ENCODE measurements at places on chromosomes 12 and 14.

DNA sequence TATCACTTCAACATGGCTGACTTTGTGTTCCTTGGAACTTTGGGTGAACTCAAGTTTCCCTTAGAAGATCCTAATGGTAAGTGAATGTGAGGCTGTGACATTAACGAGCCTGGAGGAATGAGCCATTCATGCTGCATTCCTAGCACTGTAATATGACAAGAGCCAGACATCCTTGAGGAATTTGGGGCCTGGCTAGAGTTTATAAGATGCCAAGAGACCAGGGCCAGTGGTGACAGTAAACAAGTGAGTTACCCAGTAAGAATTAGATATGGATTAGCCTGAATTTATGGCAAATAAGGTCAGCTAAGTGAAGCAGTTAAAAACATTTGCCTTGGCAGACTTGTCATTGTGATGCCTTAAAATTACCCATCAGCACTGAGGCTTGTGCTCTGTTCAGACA is 232.4 kb downstream of the AKAP6 start:
- DNase-seq, result no peak

DNA sequence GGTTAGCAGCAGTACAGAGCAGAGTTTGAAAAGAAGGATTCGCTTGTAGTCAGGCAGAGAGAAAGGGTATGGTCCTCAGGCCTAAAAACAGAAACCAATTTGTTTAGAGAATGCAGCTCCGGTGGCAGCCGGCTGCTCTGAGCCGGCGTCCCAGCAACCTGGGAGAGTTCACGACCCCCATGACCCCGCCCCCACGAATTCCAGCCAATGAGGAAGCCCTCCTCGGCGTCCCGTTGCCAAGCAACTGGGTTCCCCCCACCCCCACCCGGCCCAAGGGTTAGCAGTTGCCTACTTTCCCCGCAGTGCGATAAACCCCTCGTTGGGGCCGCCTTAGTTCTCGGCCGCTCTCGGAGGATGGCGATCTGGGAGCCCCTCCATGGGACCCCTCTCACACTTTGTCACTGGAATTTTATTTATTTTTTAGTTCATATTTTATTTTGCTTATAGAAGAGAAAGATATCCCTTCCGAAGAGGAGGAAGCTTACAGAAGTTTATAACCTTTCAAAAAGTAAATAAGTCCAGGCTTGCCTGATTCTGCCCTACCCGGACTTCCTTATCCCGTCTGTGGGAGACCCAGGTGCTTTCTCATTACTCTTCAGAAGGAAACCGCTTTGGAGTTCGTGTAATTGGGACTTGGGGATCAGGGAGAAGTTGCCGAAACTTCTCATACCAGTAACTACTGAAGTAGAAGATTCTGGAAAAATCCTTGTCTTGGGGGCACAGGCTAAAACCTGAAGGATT is at the start of gene CCDC60:
Gene CCDC60 (plus strand): TSS at position 300 of the 741 bp plus-strand sequence. CDS start 448 bp downstream, outside the sequence.
- peak; percentile 41 for DNase-seq

DNA sequence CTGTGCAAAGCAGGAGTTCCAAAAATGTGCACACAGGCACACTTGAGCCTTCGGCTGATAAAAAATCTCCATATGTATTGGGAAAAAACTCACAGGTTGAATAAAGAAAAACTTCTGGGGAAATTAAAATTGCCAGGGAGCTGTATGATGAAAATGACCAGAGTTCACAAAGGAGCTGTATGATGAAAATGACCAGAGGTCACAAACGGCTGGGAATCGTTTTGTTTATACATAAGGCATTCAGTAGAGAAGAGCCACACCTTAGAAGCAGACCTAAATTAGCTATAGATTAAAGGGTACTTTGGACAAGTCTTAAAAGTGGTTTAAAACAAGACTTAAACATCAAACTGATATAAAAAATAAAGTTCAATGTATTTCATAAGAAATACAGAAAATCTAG is 251.7 kb upstream of the TMEM132C start:
- peak; percentile 65 for DNase-seq

GRCh38 chr12:104802208-104802607 is 155.9 kb downstream of the SLC41A2 start:
- no peak for DNase-seq

GRCh38 chr12:65925626-65926025 is 101.3 kb downstream of the HMGA2 start:
- no peak for DNase-seq

DNA sequence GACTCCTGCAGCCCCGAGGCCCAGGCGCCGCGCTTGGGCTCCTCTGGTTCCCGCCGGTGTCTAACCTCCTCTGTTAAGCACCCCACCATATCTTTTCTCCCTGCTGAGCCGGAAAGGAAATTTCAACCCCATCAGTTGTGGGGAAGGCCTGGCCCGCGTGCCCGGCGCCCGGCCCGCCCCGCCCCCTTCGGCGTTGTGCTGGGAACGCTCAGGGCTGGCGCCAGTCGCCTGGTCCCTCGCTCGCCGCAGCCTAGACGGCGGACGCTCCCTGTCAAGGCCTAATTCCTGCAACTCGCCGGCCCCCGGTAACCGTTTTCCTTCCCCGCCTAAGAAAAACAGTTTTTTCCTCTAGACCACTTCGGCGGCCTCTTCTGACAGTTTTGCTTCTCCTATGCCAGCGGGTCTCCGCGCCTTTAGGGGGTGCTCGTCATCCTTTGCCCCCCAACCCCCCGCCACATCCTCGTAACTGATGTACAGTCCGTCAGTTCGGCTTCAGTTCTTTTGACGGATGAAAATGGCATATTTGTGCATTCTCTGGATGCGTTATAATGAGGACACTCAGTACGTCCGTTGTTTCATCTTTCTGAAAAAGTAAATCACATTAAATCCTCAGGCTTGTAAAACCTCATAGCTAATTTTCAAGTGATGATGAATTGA is 506 bp upstream of the NAP1L1 start:
- DNase-seq, result no peak

GRCh38 chr12:128459067-128459466 is 192.1 kb downstream of the TMEM132C start:
- DNase-seq, result no peak

GRCh38 chr14:100416081-100416680 is 93.0 kb downstream of the SLC25A47 start:
- DNase-seq, result no peak

GRCh38 chr12:57518176-57518919 is 2.0 kb downstream of the DDIT3 start:
- DNase-seq, result no peak

DNA sequence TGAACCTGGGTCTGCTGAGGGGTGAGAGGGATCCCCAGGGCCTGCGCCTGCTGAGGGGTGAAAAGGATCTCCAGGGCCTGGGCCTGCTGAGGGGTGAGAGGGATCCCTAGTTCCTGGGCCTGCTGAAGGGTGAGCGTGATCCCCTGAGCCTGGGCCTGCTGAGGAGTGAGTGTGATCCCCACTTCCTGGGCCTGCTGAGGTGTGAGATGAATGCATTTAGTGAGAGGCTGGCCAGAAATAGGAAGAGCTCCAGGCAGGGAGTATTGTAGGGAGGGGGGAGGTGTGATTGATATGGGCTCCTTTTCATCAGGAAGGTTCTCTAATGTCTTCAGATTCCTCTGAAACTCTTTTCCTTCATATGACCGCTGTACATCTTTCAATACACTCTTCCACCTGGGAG is 43.0 kb downstream of the FAM186A start:
- no peak for DNase-seq

DNA sequence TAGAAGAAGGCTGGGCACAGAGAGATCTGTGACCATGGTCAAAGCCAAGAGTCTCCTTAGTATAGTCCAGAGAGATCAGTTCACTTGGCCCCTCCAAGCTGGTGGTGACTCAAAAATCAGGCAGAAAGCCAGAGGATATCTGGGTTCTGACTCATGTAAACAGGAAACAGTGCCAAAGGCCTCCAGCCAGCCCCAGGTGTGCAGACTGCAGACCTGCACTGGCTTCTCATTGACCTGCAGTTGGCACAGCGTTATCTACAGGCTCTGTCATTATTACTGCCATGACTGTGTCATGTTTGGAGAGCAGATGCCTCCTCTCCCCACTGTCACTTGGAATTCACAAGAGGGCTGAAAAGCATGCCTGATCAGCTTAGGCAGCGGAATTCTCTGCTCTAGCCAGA is 295.7 kb upstream of the PRKD1 start:
- DNase-seq, result peak; percentile 39

- DNase-seq, result no peak
Observed at GRCh38 chr14:90782892-90783291, 33.3 kb downstream of the TTC7B start.

DNA sequence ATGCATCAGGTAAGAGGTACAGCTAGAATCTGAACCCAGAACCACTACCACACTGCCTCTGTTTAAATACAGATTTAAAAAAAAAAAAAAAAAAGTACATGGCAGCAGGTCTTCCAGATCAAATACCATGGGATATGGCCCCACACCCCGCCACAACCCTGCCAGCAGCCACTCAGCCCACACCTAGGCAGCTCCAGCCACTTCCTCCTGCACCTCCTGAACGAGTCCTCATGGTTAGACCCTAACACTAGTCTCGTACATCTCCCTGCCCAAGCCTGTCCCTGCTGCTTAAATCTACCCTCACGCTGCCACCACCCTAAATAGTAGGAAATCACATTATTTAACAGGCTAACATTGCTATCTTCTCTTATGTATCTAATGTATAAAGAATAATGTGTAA is 12.6 kb downstream of the SETD3 start:
- DNase-seq, result no peak

DNA sequence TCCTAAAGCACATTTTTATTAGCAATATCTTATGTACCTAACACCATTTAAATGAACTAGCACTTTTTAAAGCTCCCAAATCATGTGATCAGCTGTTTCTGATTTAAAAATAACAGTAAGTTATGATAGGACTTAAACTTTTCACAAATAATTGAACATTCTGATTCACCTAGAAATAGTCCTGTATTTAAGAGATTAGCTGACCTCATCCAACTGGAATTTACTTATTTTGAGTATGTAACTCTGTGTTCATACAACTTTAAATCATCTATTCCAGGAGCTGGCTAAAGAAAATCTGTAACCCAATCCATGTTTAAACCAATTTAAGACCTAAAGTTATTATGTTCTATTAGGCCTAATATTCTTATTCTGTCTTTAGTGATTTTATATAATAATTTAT is 184.3 kb downstream of the CCDC91 start:
- no peak for DNase-seq

GRCh38 chr12:28936711-28937110 is 212.4 kb upstream of the FAR2 start:
- no peak for DNase-seq

DNA sequence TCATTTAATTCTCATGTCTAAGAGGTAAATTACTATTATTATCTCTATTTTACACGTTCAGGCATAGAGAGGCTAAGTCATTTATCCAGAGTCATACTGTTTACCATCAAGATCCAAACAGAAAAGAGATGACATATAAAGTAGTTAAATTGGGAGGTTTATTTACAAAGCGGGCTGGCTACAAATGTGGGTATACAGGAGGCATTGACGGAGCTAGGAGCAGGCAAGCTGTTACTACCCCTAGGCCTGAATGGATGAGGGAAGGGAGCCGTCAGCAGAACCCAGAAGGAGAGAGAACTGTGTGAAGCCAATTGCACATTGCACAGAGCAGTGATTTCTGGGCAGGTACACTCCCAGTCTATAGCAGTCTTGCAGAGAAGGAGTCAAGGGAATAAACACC is 39.8 kb downstream of the DACT1 start:
- no peak for DNase-seq

DNA sequence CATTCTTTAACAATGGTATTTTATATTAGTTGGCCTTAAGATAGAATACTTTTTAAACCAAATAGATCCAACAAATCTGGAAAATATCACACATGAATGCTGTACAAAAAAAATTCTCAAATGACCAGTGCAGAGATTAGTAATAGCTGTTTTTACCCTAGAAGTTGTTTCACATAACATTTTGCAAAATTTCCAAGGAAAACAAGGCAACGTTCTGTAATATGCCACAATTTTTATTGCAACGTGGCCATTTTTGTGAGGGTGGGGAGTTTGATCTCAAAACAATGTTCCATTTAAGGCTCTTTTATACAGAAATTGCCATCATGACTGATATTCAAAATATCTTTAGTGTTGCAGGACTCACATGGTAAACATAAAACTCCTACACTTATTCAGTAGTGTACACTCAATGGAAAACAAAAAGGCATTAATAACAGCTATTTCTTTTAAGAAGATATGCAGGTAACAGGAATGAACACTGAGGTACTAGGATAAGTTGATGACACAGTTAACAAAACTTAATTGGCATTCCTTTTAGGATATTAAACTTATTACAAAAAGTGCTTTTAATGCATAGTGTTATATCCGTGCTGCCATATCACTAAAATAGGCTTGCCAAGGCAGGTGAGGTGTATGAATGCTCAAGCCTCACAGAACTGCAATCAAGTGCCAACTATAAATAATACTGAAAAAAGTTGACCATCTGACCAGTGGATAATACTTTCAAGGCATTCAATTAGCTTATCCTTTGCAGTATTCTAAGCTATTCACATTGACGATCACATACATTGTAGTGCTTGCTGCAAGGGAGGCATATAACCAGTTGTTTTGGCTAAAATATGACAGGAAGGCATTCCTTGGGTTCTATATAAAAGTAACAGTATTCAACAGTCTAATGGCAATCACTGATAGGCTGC is 2.3 kb downstream of the CFL2 start:
- DNase-seq, result no peak

- no peak for DNase-seq
Observed at GRCh38 chr12:30447061-30447750, 248.5 kb downstream of the IPO8 start.

GRCh38 chr12:61765926-61766325 is 494.3 kb upstream of the USP15 start:
- DNase-seq, result no peak

GRCh38 chr12:104462931-104463339 is 6.2 kb downstream of the CHST11 start:
- DNase-seq, result no peak

- DNase-seq, result no peak
Observed at GRCh38 chr14:105737504-105738246, 211.3 kb downstream of the TMEM121 start.

DNA sequence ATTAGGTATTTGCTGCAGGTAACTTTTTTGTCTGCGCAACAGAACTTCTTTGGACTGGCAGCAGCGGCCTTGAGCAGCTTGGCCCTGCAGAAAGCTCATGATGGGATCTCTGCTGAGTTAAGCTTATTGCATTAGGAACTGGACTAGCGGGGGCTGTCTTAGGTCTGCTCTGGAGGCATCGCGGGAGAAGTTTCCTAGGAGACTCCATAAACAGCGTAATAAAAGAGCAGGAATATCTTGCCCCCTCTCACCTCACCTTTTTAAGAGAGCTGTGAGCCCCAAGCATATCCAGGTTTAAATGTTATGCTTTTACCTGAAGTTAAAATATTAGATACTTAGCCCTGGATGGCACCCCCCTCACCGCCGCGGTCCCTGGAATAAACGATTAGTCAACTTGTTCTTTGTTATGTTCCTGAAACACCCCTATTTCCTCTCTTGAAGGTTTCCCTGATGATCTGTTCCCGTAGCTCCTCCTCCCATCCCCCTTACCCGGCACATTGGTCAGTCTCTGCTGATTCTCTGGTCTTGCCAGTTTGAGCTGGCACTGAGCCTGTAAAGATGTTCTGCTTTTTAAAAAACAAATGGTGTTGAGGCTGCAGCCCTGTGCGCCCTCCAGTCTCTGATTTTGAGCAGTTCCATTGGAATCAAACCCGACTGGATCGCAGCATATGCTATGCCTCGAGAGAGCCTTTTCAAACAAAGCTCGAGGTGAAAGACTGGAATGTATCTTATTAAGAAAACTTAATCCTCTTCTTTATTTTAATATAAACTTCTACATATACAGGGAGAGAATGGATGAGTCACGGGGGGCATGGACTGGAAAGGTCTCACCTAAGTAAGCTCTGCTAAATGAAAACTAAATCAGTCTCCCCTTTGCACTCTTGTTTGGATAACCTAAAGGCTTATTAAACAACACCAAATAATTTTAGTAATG is 1.9 kb downstream of the MLXIP start:
- DNase-seq, result peak; percentile 84

GRCh38 chr14:44113769-44114730 is 393.0 kb downstream of the FSCB start:
- DNase-seq, result no peak

Data from colonic mucosa (tissue), 4 donors.